HT-29 (cell line): ENCODE measurements at places on chromosomes 7 and 10.
A peak's percentile ranks its signal among the peaks of the same experiment; 100 is the strongest.

DNA sequence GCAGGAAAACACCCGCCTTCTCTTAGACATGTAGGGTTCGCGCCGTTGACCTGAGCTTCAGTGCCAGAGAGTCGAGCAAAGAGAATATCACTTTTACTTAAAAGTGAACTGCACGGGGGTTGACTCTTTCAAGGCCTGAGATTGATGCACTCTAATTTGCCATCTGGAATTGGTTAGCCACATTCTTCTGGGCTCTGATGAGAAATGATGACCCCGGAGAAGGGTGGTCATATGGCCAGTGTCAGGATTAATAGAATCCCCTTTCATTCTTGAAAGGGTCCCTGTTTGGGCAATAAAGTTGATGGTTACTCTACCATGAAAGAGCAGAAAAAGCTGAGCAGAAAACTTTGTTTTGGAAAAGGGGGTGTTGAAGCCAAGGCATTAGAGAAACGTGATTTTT is 31.2 kb downstream of the GRK5 start:
- no peak for DNase-seq

DNA sequence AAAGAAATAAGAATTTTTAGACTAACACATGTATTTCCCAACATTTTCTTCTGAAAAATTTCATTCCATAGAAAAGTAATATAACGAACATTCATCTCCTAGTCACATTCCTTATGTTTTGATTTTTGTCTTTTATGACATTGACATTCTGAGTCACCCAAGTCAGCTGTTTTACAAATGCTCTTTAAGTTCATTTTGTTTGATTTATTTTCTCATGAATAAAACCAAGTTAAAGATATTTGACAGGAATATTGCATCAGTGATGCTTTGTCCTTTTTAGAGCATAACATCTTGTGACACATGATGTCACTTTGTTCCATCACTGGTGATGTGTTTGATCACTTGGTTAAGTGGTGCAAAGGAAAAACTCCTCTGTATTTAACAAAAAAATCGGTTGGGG is 48.4 kb downstream of the HGF start:
- no peak for DNase-seq

DNA sequence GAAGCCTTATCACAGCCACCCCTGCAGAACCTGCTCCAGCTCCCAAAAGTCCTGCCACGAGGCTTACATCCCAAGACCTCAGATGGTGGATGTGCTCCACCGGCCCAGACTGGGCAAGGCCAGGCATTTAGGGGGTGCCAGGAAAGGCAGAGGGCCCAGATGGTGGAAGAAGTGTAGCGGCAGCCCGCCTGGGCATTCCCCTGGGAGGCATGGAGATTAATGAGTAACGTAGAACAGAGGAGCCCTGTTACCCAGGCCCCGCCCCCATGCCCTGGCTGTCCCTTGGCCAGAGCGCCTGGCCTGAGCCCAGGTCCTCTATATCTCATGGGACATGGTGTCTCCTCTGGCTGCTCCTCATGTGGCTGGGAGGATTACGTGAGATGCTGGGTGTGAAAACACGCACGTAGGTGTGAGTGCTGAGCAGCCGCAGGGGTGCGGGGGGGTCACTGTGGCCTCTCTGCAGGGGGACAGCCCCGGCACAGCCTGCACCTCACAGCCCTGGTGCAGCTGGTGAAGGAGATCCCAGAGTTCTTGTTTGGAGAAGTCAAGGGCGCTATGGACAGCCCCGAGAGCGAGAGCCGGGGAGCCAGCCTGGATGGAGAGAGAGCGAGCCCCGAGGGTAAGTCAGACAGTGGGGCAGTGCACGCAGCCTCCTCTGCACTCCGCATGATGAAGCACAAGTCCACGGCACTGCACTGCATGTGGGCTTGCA is 52.9 kb downstream of the ZNF467 start:
- peak; percentile 38 for DNase-seq

GRCh38 chr7:79787096-79787495 is 333.6 kb upstream of the MAGI2 start:
- DNase-seq = no peak

DNA sequence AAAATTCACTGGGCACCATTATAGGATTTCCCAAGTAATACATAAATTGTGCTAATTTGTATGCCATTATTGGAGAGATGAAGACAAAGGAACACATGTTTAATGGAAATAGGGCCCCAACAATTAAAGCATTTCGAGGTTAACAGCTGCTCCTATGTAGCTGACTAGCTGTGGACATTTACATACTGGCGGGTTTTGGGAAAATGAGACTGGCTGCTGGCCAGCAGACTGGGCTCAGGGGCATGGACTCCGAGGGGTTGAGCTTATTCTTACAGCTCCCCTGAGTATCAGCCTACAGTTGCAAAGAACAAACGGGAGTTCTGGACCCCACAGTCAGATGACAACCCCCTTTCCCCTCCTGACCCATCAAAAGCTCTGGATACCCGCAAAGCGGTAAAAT is 91.9 kb upstream of the MYO3A start:
- no peak for DNase-seq

- DNase-seq = no peak
Observed at GRCh38 chr10:87878664-87879459, 15.4 kb downstream of the PTEN start.

DNA sequence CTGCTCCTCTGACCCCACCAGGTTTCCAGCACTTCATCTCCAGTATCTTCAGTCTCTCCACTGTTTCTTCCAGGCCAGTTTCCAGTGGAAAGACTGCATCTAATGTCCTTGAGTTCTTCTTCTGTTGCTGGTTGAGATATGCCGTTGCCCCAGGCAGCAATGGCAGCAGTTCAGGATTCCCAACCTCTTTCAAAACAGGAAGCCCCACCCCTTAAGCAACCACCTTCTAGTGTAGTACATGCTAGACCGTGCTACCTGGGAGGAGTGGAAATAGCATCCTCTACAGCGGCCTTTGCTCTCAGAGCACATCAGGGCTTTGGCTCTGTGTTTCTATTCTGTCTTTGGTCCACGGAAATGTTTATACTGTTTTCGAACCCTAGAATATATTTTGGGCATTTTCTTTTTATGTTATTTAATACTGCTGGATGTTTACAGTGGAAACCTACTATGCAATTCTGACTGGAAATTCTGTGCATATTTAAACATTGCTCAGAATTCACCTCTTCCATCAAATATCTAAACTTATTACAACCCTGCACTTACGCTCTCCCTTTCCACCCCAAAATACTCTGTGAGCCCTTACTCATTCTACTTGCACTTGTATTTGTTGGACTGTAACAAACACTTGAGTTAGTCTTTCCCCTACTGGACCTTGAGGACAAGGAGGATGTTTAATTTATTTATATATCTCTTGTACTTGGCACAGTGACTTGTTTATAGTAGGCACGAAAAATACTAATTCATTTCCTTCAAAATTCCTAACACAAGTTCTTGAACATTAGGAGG is 8.5 kb upstream of the BPGM start:
- no peak for DNase-seq

DNA sequence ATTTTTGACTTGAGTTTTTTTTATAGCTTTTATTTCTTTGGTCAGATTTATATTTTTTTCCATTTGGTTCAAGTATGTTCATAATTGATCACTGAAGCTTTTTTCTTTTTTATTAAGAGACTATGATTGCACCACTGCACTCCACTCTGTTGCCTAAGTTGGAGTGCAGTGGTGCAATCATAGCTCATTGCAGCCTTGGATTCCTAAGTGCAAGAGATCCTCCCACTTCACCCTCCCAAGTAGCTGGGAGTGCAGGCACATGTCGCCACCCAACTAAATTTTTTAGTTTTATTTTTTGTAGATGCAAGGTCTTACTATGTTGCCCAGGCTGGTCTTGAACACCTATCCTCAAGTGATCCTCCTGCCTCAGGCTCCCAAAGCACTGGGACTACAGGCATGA is 97.7 kb upstream of the KIF5B start:
- DNase-seq = no peak

GRCh38 chr7:87474533-87475358 is 734 bp downstream of the ABCB4 start:
- DNase-seq = peak; percentile 37

- DNase-seq = no peak
Observed at GRCh38 chr7:97859606-97860204, 12.5 kb downstream of the ASNS start.

DNA sequence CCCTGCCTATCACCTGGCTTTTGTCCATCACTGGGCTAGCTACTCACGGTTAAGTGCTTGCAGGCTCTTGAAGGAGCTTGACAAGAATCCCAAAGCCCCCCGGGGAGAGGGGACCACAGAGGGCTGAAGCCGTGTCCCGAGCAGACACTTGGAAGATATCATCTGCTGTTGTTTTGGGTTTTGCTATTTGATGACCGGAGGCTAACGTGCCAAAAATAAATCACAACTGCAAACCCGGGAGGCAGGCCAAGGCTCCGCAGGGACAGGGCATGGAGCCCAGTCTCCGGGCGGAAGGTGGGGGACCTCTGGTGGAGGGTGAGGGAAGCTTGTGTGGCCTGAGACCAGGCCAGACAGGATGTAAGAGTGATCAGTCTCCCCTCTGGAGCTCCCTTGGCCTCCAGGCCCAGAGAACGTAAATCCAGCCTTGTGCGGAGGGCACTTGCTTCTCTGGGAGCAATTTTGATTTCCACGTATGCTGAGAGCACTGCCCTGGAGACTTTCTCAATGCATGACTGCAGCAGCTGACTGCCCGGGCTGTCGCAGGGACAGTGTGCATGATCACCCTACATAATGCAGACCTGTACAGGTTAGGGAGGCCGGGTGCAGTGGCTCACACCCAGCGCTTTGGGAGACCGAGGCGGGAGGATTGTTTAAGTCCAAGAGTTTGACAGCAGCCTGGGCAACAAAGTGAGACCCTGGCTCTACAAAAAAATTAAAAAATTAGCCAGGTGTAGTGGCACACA is at the start of gene PHKG1:
Gene PHKG1, minus strand, starts transcription at position 164 of the 743 bp plus-strand sequence. CDS start 4,011 bp downstream, outside the sequence.
- DNase-seq = peak; percentile 38

- DNase-seq = no peak
Observed at GRCh38 chr7:157876469-157877285, 539.9 kb downstream of the DNAJB6 start.

- no peak for DNase-seq
Observed at GRCh38 chr10:13272164-13272571, 27.7 kb downstream of the PHYH start.

DNA sequence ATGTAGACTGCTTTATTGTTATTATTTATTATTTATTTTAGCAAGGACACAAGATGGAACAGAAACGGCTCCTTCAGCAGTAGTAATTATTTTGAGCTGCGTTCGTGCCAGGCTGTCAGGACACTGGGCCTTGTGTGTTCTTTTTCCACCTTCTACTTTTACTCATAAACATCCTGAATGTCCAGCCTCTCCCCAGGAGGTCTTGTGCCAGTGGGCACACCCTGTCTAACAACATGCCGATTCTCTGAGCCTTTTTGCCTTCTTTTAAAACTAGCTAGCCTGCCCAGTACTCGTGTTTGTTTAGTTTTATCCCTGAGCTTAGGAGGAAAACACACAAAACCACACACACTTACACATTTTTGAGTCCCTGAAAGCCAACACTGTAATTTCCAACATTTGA is 1.2 kb downstream of the SCIN start:
- DNase-seq = no peak

- no peak for DNase-seq
Observed at GRCh38 chr10:91022924-91023699, 102.2 kb upstream of the ANKRD1 start.

GRCh38 chr7:96236198-96237039 is 85.5 kb downstream of the SLC25A13 start:
- no peak for DNase-seq

DNA sequence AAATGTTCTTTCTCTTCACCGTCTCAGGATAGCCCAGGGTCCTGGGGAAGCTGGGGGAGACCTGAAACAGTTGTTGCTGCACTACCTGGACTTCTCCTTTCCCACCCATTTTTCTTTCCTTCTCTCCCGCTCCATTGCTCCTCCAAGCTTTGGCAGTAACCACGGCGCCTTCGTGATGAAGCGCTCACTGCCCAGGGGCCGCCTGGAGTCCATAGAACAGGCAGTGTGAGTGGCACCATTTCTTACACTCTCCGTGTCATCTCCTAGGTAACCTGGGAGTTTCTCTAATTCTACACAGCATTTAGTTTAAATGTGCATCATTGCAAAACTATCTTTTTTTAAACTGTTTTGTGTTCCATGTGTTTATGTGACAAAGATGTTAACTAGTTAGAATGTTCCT is 40.3 kb upstream of the BHLHA15 start:
- no peak for DNase-seq

- DNase-seq = no peak
Observed at GRCh38 chr7:14197280-14197679, 207.8 kb upstream of the ETV1 start.

- DNase-seq = no peak
Observed at GRCh38 chr10:102675666-102676533, 31.6 kb downstream of the TRIM8 start.

- peak; percentile 57 for DNase-seq
Observed at GRCh38 chr10:131786756-131787605, 113.8 kb upstream of the PPP2R2D start.

DNA sequence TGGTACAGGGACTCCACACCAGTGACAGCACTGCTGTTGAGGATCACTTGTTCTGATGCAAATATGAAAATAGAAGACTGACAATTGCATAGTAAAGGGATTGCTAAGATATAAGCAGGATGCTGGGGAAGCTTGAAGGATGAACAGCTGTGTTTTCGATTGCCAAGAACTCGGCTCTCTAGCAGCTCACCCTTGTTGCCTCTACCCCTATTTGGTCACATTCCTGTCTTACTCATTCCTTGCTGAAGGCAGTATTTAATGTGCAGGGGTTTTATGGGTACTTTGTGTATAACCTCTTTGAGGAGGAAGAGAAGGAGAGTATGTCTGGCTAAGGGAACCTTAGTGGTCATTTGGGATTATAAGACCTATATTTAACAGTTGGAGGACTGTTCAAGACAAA is 218.8 kb downstream of the AUTS2 start:
- no peak for DNase-seq

DNA sequence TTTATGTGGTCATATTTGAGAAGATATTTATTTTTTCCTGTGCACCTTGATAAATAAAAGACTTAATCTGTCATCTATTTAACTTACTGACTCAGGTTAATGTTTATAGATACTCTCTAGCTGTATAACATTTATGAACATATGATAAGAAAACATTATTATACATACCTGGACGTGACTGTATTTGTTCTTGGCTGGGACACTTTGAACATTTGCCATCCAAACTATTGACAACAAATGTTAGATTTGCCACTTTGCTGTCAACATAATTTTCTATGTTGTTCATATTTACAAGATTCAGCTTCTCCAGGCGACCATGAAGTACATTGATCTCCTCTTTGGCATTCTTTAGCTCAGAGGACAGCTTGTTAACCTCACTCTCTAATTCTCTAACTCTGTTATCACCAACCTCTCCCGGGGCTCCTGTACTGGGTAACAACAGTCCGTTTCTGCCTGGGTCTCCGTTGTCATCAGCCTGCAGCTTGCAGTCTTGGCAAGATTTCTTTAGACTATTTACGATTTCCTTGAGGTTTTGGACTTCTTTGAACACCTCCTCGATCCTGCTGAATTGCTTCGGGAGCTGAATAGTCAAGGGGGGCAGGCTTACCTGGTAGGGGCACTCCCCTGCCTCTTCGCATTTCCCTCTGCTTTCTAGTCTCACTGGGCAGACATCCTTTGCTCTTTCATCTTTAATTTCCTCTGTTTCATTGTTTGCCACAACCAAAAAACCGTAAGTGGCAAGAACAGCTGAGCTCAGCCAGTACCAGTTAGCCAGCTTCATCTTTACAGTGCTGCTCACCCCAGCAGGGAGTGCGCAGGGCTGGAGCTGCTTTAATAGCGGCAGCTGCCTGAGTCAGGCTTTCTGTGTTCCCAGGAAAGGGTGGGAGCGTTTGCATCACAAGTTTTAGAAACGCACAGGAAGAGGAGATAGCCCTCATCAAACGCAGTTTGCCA is at the start of gene FGL2:
Gene FGL2, minus strand, starts transcription at position 807 of the 954 bp plus-strand sequence. Its CDS starts 26 bp downstream, at position 781.
- no peak for DNase-seq
